ENCODE measurements at places on chromosomes 3 and 15.

- DNase-seq, result no peak
These were observed 27.8 kb downstream of the MFN1 start for GRCh38 chr3:179375091-179375999.

GRCh38 chr15:89504166-89504565 is 7.8 kb upstream of the RHCG start:
- DNase-seq, result no peak

- no peak for DNase-seq
These were observed 6.5 kb upstream of the SRGAP3 start for GRCh38 chr3:9255976-9256375.

GRCh38 chr15:69424748-69425413 is 10.7 kb downstream of the KIF23 start:
- DNase-seq, result no peak

DNA sequence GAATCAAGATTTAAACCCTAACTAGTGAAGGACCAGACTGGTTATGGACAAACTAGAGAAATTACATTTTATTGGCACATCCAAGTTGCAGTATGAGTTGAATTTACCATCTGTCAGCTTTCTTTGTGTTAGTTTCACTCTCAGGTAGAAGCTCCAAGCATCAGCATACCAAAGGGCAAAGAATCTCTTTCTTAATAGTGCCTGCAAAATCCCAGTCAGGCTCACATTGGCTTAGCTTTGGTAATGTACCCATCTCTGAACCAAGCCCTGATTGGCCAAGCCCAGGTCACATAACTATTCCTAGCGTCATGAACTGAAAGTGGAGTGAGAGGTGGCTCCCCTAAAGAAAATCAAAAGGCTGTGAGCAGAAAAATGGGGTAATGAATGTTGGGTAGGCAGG is 66.9 kb downstream of the CCNL1 start:
- no peak for DNase-seq

DNA sequence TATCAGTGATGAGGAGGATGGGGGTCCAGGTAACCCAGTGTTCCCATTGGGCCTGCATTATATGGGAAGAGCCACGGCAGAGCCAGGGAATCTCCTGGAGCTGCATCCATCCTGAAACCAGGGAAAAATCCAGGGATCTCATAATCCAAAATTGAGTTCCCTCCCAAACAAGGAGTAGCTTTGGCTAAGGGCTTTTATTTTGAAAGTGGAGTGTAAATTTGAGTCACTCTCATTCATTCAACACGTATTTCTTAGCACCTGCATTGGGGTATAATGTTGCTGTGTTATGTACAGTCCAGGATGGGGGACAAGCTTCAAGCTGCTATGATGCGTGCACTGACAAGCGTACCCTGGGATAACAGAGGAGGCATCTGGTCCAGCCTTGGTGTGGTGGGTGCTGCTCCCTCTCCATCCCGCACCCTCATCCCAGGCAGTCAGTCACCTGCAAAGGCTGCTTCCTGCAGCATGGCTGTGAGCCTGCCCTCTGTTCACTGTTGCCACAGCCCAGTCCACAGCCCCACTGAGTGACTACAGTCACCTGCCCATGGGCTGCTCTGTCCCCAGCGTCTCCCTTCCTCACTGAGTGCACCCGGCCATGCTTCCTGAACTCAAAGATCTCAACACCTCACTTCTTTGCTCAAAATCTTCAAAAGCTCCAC is 135.6 kb downstream of the OPA1 start:
- no peak for DNase-seq

GRCh38 chr3:39372833-39373232 is 10.3 kb upstream of the SLC25A38 start:
- DNase-seq, result no peak

DNA sequence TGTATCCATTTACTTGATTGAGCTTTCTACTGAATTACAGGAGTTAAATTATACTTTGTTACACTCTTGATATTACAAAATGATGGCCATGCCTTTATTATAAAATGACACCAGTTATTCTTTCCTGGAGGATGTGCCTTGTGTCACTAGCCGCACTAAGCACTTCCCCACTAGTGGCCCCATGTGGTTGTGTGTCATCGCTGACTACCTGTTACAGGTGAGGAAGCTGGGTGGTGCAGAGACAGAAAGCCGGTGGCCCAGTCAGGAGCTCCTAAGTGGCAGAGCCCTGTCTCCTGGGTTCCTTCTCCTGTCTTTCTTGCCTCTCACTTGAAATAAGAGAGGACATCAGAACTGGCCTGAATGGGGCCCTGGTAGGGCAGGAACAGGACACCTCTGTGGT is 96.8 kb downstream of the IGF1R start:
- DNase-seq, result no peak

DNA sequence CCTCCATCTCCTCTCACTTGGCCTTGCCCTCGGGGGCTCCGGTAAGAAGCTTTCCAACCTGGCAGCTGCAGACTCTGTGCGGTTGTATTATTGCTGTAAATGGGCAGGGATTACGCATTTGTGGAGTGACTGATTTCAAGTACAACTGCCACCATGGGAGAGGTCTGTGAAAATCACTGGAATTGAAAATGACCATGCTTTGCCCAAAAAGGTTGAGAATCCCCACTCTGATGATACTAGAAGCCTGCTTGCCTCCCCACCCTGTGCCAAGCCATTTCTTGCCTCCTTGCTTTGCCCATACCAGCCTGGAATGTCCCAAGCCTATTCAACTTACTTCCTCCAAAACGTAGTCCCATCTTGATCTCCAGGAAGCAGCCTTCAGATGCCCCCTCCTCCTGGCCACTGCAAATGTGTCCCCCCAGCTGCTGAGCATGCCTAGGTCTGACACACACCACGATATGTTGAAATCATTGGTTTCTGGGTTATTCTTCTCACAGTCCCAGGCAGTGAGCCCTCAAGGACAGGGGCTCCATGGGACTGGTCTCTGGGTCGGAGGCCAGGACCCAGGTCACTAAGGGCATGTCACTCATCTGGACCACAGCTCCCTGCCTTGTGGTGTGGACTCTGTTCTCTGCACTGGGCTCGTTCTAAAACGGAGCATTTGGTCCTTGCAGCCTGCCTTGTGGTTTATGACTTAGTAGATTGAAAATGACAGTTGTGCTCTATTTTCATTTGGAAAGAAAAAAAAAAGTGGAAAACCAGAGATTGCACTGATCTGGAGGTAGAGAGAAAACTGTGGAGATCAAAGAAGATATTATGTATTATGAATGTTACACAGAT is 42.9 kb downstream of the SMAD3 start:
- no peak for DNase-seq

DNA sequence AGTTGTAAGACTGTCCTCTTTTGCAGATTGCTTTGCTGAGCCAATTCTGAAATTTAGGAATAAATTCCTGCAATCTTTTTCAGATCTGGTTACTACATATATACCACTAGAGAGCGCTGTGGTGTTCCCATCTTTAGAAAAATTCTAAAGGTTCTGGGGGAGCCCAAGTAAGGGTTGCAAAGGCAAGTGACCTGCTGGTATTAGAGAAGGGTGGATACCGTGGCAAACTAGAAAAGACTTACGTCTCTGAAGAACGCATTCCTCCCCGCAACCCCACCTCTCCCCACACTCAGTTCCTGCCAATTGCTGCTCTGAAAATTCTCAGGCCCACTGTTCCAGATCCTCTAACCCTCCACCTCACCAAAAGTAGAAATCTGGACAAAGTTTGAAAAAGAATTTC is 48.5 kb downstream of the EFHB start:
- DNase-seq, result no peak

DNA sequence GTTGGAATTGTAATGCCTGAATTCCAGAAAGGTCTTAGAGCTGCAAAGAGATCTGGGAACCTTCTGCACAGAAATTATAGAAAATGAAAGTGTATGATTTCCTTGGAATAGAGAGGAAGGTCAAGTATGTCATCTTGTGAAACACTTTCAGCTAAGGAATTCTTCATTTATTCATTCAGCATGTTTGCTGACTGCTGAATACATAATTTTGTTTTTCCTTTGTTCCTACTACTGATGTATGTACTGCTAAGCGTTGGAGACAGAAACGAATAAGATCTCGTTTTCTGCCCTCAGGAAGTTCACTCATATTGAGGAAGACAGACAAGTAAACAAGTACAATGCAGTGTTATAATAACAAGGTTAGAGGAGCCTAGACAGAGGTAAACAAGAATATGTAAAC is 14.3 kb upstream of the IL20RB start:
- DNase-seq, result no peak

DNA sequence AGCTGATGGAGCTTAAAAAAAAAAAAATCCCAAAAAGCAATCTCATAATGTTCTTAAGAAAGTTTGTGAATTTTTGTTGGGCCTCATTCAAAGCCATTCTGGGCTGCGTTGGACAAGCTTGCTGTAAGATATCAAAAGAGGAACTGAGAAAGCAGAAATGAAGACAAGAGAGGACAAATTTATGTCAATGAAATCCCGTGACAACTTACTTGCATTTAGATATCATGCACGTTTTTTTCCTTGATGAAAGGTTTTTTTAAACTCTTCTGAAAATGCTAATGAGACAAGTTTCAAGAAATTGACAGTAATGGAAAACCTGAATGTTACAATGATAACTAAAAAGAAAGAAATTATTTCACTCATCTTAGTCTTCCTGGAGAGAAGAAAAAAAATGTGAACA is 662.9 kb downstream of the SQOR start:
- DNase-seq, result no peak

GRCh38 chr15:34365836-34366235 is 1.2 kb downstream of the LPCAT4 start:
- no peak for DNase-seq
